ENCODE measurements at places on chromosomes 13 and 19.

DNA sequence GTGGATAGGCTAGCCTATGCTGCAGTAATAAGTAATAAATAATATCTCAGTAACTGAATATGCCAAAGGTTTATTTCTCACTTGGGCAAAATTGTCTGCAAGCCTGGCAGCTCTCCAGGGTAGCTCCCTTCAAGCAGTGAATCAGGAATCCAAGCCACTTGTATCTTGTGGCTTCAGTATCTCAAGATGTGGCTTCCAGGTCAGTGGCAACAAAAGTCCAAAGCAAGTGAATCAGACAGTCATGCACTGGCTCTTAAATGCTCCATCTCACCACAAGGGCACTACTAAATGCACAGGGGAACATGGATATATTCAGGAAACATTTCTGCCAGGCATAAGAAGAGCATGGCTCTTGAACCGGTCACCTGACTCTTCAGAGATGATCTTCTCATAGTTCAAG is 126.3 kb downstream of the KCTD12 start:
- no peak for DNase-seq

DNA sequence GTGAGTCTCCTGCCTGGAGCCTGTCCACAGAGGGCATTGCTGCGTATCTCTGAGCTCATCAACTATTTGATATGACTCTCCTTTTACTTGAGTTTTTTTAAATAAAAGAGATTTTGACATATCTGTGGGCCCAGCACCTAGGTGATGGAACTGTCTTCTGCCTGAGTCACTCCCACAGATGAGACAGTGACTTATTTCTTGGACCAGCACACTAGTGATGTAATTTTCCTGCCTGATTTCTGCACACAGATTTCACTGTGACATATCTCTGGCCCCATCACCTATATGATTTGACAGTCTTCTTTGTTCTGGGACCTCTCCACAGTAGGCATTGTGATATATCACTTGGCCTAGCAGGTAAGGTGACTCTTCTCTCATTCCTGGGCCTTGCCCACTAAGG is 66.6 kb upstream of the ZNF43 start:
- DNase-seq, result no peak

DNA sequence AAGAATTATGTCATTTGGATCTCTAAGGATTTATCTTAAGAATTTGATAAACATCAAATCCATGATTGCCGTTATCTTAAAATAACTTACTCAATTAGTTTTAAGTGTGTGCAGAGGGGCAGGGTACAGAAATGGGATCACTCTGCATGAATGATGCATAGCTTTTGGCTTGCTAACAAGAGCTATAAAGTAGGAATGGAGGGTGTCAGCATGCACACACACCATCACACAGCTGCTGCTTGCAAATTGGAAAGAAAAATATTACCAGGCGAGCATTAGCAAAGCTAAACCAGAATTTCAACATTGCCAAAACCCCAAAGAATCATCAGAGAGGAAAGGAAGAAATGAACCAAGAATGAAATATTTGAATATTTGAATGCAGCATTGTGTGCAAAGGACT is 580.6 kb downstream of the LMO7 start:
- DNase-seq, result no peak

DNA sequence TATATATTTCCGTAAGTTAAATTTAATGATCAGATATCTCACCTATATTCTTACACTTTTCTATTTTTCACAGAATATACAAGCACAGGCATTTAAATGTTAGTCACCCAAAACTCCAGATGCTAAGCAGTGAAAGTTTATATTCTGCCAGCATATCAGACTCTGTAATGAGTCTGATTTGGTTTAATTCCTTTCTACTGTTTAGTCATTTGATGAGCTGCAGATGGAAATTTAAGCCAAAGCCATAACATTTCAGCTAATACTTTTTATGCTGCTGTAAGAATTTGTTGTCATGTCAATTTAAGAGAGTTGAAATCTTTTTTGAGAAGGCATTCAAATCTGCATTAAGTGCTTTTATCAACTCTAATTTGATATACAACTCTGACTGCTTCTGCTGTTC is 8.0 kb downstream of the FRY start:
- DNase-seq, result no peak

GRCh38 chr19:53782698-53783097 is 41.4 kb downstream of the NLRP12 start:
- DNase-seq, result no peak

DNA sequence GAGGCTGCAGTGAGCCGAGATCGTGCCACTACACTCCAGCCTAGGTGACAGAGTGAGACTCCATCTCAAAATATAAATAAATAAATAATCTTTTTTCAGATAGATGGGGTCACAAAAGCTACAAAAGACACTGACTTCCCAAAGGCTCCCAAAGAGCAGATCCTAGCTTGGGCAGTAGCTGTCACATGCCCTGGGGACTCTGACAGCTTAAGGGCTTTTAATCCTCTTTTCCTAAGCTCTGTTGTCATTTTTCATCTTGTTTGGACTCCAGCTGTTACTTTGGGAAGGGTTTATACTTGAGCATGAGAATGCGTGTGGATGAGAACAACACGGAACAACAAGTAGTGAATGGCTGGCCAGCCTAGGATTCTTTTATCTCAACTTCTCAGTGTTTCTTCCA is 231.7 kb downstream of the MZT1 start:
- no peak for DNase-seq

DNA sequence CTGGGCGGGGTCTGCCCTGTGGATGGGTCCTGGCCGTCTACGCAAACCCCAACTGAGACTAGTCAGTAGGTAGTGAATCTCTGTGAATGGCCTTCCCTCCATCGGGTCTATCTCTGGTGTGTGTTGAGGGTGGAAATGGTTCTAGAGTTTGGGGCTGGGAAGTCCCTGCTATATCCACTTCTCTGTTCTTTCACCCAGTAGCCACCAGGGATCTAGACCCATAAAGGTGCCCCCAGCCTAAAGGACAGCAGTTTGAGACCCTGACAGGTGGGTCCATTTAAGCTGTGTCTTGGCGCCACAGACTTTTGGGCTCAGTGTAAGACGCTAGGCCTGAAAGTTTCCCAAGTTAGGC is 57.7 kb downstream of the ZNF568 start:
- no peak for DNase-seq

Measured in CD8-positive, alpha-beta memory T cell (primary cell).